NCI-H82 (cell line): ENCODE measurements at places on chromosomes 7 and 10.
A peak's percentile ranks its signal among the peaks of the same experiment; 100 is the strongest.

GRCh38 chr10:52703898-52704297 lies 68.7 kb downstream of the MBL2 start:
- DNase-seq, result no peak

DNA sequence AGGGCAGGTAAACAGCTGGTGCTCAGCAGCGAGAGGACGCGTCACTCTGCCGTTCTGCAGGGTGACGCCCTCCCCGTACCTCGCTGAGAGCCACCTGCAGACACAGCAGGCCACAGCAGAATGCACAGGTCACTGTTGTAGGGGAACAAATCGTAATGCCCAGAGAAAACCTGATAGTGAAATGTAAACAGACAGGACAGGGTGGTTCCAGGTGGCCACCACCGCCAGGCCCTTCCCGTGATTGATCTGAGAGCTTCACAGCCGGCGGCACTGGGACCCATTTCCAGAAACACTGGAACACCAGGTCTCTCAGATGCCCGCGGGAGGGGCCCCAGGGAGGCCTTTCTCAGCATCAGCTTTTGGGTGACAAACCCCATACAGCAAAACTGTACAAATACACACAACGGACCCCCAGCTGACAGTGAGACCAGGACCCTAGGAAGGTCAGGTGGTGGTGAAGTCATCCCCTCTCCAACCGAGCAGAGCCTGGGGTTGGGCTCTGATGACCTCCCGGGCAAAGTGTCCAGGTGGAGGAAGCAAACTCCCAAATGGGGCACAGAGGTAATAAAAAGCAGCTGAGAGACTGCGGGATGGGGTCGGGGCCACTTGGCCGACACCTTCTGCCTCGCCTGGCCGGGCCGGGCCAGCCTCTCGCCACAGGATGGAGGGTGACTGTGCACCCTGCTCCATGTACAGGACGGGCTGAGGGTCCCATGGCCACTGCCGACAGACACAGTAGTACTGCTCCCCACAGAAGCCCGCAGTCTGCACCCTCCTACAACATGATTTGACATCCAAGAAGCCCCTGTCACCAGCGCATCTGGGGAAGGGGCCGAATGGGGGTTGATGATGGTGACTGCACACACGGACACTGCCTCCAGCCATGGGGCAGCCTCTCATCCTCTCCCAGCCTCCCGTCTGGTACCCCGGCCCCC lies 4.6 kb downstream of the BHLHA15 start:
- no peak for DNase-seq

- DNase-seq, result no peak
These were observed 71.7 kb downstream of the MYL10 start for GRCh38 chr7:101557421-101557820.

GRCh38 chr7:64868499-64868898 lies 34.6 kb upstream of the ZNF273 start:
- DNase-seq, result no peak

- DNase-seq, result no peak
These were observed 13.4 kb downstream of the ANKRD16 start for GRCh38 chr10:5876181-5876768.

GRCh38 chr7:145691377-145691914 lies 425.2 kb upstream of the CNTNAP2 start:
- no peak for DNase-seq

GRCh38 chr7:70416347-70416985 lies 715.5 kb upstream of the GALNT17 start:
- peak; percentile 89 for DNase-seq

DNA sequence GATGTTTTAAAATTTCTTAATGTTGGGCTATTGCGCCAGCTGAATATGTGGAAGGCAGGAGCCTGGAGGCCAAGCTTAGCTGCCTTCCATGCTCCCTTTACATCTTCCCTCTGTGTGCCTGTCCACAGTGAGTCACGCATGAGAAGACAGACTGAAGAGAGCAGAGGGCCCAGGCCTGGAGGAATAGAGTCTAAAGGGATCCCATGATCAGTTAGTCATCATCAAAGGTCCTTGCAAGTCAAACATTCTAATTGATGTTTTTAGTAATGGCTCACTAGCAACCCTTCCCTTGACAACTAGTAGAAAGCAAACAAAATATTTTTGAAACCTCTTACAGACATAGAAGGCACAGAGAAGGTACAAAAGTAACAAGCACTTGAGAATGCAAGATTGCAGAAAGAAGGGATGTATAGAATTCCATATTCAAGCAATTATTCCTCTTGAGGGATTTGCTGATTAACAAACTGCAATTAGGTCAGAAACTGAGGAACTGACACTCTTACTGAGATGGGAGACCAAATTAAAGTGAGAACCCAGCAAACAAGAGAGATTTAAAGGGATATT lies 30.7 kb upstream of the APBB1IP start:
- no peak for DNase-seq

DNA sequence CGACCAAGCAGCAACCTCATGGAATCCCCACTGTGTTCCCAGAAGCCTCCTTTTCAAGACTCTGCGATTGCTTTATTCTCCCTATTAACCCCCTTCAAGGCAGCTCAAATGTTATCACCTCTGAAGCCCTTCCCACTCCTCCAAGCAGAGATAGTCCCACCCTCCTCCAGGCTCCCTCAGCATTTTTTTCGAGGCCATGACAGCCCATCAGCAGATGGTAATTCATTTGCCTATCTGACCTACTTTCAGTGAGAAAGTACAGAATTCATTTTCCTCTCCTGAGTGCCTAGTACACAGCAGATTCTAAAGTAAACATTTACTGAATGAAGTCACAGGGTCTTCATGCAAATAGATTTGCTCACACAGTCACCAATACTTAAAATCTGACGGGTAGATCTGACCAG lies 47.8 kb downstream of the HERPUD2 start:
- DNase-seq, result peak; percentile 33

- DNase-seq, result no peak
These were observed 71.9 kb downstream of the MKI67 start for GRCh38 chr10:128054163-128054970.

- DNase-seq, result no peak
These were observed 628.7 kb upstream of the AUTS2 start for GRCh38 chr7:68969571-68969970.

- DNase-seq, result no peak
These were observed 465.3 kb downstream of the PLXDC2 start for GRCh38 chr10:20281579-20281978.

- no peak for DNase-seq
These were observed 13.3 kb upstream of the CPXM2 start for GRCh38 chr10:123904834-123905409.

DNA sequence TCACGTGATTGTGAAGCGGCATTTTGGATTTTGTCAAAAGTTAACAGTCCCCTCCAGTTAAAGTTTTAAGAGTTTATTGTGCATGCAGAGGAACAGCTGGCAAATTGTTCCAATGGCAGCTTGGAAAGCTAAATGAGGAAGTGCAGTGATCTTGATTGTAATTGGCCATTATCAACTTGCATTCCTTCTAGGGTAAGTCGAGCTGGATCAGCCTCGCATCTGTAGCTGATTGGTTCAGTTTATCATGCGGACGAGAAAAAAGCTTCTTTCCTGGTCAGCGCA lies 566 bp downstream of the ZNF789 start:
- peak; percentile 34 for DNase-seq

GRCh38 chr10:100036850-100037249 lies 27.1 kb upstream of the DNMBP start:
- DNase-seq, result no peak

GRCh38 chr10:335151-335800 lies 200.0 kb downstream of the ZMYND11 start:
- DNase-seq, result no peak

GRCh38 chr7:480531-481218 lies 39.0 kb downstream of the PDGFA start:
- DNase-seq, result no peak

- peak; percentile 78 for DNase-seq
These were observed at the start of gene PODXL for GRCh38 chr7:131556053-131556908. PODXL (minus strand) TSS chr7:131556628; CDS start chr7:131556359, 269 bp downstream.

DNA sequence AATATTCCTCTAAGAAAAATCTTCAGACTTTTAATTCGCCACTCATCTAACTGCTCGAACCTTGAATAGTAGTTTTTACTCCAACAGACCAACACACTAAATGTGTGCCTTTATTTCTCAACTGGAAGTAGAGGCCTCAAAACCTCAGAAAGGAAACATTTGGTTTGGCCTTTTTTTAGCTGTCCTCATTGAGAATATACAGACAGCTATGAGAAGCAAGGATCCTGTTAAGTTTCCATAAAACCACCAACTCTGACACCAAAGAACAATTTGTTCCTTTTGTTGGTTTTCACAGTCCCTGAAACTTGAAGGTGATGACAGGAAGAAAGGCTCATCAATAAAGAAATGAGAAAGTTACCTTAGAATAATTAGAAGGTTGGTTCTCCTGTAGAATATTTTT lies 199.2 kb upstream of the MEOX2 start:
- DNase-seq, result no peak

- DNase-seq, result no peak
These were observed 179.8 kb downstream of the DYNC1I1 start for GRCh38 chr7:95951997-95952795.

- DNase-seq, result no peak
These were observed 4.1 kb downstream of the OR2F1 start for GRCh38 chr7:143958781-143959180.

- no peak for DNase-seq
These were observed 277.5 kb downstream of the PLXNA4 start for GRCh38 chr7:132298790-132299189.

- peak; percentile 40 for DNase-seq
These were observed 28.2 kb downstream of the MTERF1 start for GRCh38 chr7:91852263-91852741.

- DNase-seq, result no peak
These were observed 30.9 kb downstream of the LAMB1 start for GRCh38 chr7:107972075-107972482.

DNA sequence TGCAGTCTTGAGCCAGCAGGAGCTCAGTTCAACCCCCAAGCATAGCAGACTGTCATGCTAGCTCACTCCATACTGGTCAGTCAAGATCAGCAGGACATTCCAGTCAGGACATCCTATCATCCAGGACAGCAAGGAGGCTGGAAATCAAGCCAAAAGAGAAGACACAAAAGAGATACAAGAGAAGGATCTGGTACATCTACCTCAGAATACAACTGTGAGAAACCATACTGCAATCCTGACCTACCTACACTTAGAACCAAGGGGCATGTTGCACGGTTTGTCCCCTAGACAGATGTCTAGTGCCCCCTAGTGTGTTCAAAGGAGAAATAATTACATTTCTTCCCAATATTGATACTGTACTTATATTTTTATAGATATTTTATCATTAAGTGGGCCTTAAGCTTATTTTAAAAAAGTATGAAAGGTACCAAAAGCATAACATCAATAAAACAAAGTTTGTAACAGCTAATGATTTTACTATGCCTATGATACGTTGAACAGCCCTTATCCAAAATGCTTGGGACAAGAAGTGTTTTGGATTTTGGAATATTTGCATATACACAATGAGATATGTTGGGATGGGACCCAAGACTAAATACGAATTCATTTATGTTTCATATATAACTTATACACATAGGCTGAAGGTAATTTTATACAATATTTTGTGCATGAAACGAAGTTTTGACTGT lies 26.7 kb downstream of the ERCC6 start:
- peak; percentile 43 for DNase-seq

DNA sequence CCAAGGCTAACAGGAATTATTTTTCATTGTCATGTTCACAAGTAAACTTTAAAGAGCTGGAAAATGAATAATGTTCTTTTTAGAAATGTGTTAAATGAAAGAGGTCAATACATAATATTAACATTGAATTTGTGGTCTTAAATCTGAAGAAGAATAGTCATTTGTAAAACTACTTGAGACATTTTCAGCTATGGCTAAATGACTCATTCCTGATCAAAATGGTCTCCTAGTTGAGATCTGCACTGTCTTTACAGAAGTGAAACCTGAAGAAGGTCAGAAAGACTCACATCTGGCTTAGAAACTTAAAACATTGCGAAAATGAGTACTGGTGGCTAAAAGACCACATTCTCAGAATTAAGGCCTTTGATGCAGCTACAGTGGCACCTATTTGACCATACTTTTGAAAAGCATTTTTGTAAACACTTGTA lies 5.9 kb downstream of the PIK3CG start:
- DNase-seq, result no peak

- no peak for DNase-seq
These were observed 291.7 kb upstream of the NPVF start for GRCh38 chr7:25520017-25520416.

- no peak for DNase-seq
These were observed 18.9 kb upstream of the ZNF138 start for GRCh38 chr7:64775289-64775688.

DNA sequence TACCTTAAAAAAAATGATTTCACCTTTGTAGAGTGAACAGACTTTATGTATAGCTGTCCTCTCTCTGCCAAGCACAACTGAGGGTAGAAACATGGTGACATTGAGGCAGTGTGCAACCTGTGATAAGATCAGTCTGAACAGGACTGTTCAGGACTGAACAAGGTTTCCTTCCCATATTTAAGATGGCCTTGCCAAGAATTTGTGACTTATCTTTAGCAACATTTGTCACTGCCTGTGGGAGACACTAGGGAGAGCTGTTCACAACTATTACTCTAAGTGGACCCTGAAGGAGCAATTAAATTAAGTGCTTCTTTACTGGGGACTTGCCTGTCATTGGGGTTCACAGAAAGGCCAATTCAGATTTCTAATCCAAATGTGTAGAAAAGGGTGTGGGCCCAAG lies 6.7 kb downstream of the OR13A1 start:
- peak; percentile 73 for DNase-seq
